Stimulated activated CD4-positive, alpha-beta T cell treated with anti-CD3 and anti-CD28 coated beads, Interleukin-12 subunit alpha, Interleukin-12 subunit beta, amount 100 ng/mL, for 4 hours (primary cell): ENCODE measurements at places on chromosomes 1 and 21.

GRCh38 chr1:205794011-205794730, 18.8 kb downstream of the SLC41A1 start:
- DNase-seq, result no peak

- DNase-seq, result no peak
Measured at GRCh38 chr1:53258216-53258615, 19.9 kb upstream of the MAGOH start.

DNA sequence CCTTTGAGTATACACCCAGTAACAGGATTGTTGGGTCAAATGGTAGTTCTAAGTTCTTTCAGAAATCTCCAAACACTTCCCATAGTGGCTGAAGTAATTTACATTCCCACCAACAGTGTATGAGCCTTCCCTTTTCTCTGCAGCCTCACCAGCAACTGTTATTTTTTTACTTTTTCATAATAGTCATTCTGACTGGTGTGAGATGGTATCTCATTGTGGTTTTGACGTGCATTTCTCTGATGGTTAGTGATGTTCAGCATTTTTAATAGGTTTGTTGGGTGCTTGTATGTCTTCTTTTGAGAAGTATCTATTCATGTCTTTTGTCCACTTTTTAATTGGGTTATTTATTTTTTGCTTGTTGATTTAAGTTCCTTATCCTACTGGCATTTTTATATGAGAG, 26.4 kb upstream of the LAMC1 start:
- DNase-seq, result no peak

DNA sequence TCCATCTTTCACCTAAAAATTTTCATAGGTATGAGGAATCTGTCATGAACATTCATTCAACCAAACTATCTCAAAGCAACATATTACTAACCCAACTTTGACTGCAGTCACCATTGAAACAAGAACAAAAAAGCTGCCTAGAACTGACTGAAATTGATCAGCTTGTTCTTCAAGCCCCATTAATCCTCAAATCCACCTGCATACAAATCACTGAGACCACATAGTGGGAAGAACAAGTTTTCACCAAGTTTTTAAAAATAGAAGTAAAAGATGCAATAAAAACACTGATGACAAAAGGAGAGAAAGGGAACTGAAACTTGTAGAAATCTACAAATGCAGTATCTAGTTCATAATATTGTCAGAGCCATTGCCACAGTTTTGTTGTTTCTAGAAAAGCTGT, 6.1 kb downstream of the SORT1 start:
- no peak for DNase-seq

DNA sequence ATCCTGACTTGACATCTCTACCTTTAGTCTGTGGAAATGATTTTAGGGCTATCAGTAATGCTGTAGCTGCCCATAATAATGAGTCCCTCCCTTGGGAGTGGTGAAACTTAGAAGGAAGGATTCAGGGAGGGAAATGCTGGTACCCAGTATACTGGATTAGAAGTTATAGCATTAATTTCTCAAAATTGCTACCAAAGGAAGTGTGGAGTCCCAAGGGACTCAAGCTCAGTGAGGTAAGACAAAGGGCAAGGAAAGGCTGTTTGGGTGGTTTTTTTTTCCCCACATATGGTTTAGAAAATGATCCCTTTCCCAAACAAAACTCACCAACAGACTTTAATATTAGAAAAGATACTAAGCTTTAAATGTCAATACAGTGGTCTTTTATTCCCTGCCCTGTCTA, 99.9 kb downstream of the CD247 start:
- no peak for DNase-seq

DNA sequence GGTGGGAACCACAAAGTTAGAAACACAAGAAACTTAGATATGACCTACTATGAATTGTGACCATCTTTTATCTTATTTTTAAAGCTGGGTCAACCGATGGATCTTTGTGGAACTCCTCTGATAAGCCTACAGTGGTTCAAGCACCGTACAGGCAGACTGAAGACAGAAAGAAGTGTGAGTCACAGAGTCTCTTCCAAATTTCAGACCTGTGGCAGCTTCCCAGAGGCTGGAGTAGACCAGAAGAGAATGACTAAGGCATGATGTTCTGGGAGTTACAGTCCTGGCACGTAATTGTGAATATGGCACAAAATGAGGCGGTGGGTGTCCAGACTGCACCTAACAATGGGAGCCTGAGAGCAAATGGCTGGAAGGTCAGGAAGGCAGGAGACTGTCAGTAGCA, 70.0 kb downstream of the LMO4 start:
- no peak for DNase-seq

DNA sequence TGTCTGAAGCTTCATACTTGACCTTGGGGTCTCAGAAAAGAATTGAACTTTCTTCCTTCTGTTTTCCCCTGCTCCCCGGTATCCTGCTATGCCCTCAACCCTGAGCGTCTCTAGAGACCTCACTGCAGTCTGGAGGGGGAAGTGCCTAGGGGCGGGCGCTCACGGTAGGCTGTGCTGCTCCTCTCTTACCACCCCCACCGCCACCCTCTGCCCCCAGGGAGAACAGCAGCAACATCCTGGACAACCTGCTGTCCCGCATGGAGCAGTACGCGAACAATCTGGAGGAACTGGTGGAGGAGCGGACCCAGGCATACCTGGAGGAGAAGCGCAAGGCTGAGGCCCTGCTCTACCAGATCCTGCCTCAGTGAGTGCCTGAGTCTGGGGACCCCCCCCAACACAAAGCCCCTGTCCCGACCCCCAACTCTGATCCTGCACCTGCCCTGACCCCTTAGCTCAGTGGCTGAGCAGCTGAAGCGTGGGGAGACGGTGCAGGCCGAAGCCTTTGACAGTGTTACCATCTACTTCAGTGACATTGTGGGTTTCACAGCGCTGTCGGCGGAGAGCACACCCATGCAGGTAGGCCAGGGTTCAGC, 10.3 kb downstream of the NPR1 start:
- no peak for DNase-seq

DNA sequence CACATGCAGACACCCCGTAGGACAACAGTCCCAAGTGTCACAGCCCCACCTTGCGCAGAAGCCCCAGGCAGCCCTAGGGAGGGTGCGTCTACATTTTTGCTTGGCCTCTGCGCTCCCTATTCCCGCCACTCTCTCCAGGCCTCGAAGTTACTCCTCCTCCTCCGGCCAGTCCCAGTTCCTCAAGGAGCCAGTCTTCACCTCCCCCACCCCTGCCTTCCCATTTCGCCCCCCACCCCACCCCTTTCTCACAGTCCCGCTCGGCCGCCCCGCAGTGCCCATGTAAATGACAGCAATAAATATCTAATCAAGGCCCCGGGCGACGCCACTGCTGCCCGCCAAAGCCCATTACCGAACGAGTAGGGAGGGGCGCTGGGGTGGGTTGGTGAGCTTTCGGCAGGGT, 3.2 kb downstream of the DMBX1 start:
- DNase-seq, result no peak

DNA sequence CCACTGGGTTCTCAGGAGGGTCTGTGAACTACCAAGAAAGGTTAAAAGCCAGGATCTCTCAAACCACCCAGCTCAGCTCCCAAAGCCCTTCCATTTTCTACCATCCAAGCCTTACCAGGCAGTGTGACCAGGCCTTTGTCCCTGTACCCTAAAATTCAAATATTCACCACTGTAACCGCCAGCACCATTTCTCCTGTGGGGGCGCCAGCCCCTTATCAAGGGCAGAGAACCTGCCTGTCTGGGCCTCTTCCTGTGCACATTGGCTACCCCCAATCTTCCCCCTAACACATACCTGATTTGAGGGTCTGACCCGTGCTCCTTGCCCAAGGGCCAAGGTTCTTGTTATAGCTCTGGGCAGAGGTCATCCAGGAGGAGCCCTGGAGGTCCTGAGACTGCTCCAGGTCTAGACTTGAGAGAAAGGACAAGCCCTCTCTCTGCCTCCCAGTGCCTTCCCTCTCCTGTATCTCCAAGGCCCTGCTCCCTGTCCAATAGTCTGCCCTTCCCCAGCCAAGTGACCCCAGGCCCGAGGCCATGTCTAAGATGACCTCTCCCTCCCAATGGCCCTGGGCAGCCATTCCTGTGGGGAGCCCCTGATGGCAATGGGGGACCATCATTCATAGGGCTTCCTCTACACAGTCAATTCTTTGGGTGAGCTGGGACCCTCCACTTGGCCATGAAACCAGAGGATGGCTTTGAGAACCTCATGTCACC, 78.5 kb downstream of the FHAD1 start:
- DNase-seq, result no peak

GRCh38 chr1:115440733-115441132, 102.7 kb upstream of the NGF start:
- no peak for DNase-seq

DNA sequence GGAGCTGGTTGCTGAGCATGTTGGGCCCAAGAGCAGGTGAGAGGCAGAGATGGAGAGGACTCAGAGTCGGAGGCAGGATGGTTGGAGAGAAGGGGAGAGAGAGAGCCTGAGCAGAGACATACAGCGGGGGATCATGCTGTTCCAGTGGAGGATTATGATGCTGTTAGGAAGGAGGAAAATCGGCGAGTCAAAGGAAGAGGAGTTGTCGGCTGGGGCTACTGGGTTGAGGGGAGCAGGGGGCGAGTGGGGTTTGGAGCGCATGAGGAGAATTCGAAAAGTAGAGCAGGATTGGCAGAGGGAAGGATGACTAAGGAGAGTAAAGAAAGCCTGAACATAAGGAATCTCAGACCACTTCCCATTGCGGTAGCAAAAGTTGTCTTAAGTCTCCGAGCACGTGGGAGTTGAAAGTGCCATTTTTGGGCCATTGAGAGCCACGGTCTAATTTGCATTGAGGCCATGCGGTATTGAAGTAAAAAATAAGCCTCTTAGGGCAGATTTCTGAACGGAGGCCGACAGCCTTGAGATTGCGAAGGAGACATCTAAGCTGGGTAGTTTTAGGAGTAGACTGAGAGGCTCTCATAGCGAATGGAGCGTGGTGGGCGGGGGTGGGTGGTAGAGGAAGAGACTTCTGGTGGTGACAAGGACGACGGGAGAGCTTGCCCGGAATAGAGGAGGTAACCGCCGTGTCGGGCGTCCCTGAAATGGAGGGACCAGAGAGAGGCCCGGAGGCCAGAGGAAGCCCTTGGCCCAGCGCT, 140.4 kb upstream of the ETV3 start:
- no peak for DNase-seq

DNA sequence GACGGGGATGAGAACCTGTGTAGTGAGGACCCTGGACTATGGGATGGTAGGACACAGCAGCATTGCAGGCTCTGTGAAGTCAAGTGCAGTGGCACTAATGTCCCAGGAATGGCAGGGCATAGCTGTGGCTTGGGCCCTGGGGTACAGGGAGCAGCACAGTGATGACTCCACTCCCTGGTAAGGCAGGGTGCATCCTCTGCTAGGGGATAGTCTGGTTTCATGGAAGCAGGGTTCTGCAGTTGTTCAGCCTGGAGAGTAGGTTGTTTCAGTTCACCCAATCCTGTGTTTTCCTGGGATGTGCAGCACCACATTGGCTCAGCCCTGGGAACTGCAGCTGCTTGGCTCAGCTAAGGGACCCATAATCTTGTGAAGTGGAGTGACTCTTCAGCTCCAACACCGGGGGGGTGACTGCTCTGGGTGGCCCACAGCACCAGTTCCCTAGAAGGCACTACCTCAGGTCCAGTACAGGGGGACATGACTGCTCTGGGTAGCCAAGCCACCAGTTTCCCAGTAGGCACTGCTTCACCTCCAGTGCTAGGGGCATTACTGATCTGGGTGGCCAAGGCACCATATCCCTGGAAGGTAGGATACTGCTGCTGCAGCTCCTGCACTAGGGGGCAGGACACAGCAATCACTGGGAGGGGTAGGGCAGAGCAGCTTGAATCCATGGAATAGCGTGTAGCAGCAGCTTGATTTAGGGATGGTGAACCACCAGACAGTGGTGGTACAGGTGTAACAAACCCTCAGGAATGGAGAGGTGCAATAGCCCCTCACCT, 15.3 kb upstream of the C1orf185 start:
- DNase-seq, result no peak

- no peak for DNase-seq
Measured at GRCh38 chr1:26378879-26379251, 6.3 kb upstream of the ZNF683 start.

GRCh38 chr21:45322960-45323461, 35.3 kb upstream of the POFUT2 start:
- no peak for DNase-seq

GRCh38 chr1:27349784-27350662, 8.2 kb downstream of the SYTL1 start:
- no peak for DNase-seq

DNA sequence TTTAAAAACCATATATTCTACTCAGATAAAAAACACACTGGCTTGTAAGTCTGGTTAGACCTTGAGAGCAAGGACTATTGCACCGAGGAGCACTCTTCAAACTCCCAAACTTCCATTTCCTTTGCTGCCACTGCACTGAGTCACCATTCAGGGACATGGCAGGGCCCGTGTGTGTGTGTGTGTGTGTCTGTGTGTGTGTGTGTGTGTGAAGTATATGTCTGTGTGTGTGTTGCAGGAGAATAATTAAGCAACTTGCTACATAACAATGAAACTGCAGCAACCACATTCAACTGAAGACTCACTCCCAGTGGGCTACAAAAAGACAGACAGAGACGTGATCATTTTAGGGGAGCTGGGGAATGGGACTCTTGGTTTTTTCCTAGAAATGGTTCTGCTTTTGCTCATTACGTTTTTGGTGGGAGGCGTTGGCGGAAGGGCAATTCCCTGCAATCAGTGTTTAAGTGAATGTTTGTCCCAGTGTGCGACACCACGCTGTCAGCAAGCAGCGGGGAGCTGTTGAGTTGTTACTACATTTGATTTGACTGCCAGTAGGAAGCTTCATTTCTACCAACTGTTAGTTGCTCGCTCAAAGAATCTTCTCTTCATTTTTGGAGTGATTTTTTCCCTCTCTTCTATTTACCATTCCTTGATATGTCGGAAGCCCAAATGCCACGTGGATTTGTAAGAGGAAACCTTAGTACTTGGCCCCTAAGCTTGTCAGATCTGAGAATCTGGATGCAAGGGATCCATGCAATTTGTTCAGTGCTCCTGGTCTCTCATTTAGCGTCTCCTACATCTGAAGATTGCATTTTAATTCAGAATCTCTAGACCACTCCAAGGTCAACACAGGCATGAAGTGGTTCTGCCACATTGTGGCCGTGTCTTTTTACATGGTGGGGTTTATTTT, 36.1 kb downstream of the ESRRG start:
- no peak for DNase-seq

- no peak for DNase-seq
Measured at GRCh38 chr1:57204091-57204490, 219.8 kb downstream of the DAB1 start.

GRCh38 chr21:42467140-42467983, 28.7 kb downstream of the RSPH1 start:
- no peak for DNase-seq

GRCh38 chr21:31111093-31111492, 72.8 kb upstream of the KRTAP19-8 start:
- no peak for DNase-seq

DNA sequence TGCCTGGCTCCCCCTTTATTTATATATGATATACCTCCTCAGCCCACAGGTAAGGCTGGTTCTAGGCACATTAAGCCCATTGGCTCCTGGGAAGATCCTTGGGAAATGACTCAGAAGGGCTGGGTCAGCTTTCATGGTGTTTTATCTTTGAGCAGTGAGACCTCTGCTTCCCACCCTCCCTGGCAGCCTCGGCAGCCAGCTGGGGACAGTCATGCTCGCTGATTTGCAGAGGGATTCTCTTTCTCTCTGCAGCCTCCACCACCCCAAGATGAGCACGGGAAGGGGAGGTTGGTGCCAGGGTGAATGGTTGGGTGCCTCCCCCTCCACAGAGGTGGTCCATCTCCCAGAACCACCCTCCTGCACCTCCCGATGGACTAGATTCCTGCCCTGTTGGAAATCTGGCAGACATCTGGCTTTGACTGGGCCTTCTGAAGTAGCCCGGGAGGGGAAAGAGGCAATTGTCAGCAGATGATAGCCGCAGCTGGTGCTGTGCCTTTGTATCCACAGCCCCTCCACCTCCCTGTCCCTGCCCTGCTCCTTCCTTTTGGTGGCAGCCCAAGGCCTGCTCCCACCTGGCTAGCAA, 24.6 kb downstream of the IER5 start:
- DNase-seq, result no peak
